ENCODE measurements at places on chromosomes 11 and 22.

DNA sequence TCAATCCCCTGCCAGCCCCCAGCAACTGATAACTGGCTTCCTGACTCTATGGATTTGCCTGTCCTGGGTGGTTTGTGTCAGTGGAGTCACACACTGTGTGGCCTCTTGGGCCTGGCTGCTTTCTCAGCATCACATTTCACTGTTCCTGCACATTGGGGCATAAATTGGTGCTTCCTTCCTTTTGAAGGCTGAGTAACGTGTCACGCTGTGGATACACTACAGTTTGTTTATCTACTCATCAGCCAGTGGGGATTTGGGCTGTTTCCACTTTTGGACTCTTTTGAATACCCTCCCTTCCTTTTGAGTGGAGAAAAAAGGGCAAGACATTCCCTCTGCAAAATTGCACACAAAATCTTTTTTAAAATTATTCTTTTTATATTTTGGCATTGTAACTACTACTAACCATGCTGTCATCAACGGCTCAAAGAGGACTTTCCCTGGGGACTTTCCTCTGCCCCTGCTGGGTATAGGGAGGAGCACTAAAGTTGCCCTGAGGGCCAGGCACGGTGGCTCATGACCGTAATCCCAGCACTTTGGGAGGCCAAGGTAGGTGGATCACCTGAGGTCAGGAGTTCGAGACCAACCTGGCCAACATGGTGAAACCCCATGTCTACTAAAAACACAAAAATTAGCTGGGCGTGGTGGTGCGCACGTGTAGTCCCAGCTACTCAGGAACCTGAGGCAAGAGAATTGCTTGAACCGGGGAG lies 7.8 kb upstream of the CELSR1 start:
- no peak for DNase-seq

GRCh38 chr11:126718276-126718675 lies 282.3 kb downstream of the KIRREL3 start:
- no peak for DNase-seq

GRCh38 chr11:24754406-24754805 lies 257.6 kb downstream of the LUZP2 start:
- DNase-seq = no peak

- no peak for DNase-seq
These were observed 26.6 kb downstream of the MAFF start for GRCh38 chr22:38228326-38228872.

- no peak for DNase-seq
These were observed 16.2 kb upstream of the MMP13 start for GRCh38 chr11:102971766-102972165.

DNA sequence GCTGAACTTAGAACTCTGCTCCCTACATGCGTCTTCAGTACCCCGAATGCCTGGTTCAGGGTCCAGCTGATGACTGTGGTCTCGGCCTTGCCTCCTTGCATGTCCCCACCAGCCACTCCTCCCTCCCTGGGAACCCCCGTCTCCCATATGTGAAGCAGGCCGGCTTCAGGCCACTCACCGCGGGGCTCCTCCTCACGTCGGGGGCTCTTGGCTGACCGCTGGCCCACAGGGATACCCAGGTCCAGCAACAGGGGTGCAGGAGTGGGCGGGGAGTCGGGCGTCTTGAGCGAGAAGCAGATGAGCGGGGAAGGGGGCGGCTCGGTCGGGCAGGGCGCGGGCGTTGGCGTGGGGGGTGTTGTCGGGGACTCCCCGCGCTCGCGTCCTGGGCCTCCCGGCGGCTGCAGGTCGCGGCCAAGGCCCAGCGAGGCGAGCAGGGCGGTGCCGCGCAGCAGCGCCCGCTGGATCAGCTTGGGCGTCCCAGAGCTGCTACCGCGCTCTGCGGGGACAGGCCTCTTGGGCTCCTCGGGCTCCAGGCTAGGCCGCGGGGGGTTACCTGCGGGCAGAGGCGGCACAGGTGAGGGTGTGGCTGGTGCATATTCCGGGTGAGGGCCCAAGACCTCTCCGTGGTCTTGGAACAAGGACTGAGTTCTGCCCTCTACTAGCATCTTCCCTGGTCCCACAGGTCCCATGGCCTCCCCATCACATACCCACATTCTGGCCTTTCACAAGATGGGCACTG lies 3.8 kb upstream of the KCNK7 start:
- no peak for DNase-seq

- DNase-seq = no peak
These were observed 89.1 kb upstream of the NTM start for GRCh38 chr11:131281316-131281715.

DNA sequence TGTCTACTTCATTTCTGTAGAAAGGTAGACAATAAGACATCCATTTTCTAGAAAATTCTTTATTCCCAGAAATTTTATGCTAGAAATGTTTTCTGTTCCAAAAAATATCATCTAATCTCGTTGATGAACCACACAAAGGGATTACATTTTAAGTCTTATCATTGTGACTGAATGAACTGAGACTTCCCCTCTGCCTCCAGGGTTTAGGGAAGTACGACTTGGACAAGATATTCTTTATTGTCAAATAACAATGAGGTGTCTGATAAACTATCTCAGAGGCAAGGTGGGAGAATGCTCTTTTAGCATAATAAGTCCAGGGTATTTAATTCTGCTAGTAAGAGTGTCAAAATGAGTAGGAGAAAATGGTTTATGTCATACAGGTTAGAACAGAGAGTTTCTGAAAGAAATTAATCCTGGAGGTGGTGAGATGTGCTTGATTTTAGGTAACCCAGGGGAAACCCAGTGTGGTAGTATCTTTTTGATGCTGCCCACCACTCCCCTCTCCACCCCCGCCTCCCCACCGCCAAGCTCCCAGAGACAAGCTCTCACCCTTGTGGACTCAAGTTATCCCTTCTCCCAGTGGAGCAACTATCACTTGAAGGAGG lies 100.6 kb downstream of the CD44 start:
- DNase-seq = no peak

GRCh38 chr11:45331839-45332238 lies 45.7 kb upstream of the SYT13 start:
- no peak for DNase-seq

DNA sequence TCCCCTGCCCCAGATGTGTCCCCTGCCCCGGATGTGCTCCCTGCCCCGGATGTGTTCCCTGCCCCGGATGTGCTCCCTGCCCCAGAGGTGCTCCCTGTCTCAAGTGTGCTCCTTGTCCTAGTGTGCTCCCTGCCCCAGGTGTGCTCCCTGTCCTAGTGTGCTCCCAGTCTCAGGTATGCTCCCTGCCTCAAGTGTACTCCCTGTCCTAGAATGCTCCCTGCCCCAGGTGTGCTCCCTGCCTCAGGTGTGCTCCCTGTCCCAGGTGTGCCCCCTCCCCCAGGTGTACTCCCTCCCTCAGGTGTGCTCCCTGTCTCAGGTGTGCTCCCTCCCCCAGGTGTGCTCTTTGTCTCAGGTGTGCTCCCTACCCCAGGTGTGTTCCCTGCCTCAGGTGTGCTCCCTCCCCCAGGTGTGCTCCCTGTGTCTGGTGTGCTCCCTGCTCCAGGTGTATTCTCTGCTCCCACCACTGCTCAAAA lies 48.7 kb upstream of the RASD2 start:
- no peak for DNase-seq

GRCh38 chr11:70467201-70468085 lies 69.1 kb downstream of the CTTN start:
- peak; percentile 46 for DNase-seq

- no peak for DNase-seq
These were observed 20.0 kb upstream of the ADA2 start for GRCh38 chr22:17239156-17239701.

GRCh38 chr11:59755701-59756557 lies 753 bp downstream of the STX3 start:
- DNase-seq = no peak

DNA sequence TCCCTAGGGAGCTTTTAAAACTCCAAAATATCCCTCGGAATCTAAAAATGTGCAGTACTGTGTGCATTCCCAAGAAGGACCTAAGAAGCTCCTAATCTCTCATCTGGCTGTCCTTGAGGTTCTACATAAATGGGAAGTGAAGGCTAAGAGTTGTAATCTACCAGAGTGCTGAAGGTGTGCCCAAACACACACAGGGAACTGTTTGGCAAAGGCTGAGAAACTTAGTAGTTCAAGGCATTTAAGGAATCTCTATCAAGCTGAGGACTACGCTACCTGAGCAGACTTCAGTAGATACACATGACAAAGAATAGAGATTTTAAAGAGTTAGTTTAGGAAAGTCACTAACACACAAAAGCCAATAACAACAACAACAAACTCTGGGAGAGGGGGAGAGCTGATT lies 71.1 kb downstream of the TTC28 start:
- DNase-seq = no peak
